ENCODE measurements at places on chromosomes 1 and 21. TPM values are rescaled to one million over a fixed set of nuclear protein-coding genes. Genes with fewer than 3 reads are reported as not detected.

The TMEM35B gene
- polyA plus RNA-seq, result 32.2 TPM

The OR2L8 gene
- not detected for polyA plus RNA-seq

The RNF186 gene
- not detected for polyA plus RNA-seq

The OXCT2 gene
- not detected for polyA plus RNA-seq

The MCOLN2 gene
- polyA plus RNA-seq, result 1.0 TPM

The HSD17B7 gene
- 15.0 TPM for polyA plus RNA-seq

The CCDC181 gene
- polyA plus RNA-seq, result 3.9 TPM

The LCE3D gene
- polyA plus RNA-seq, result not detected

The CLDN19 gene
- polyA plus RNA-seq, result not detected

The HENMT1 gene
- 3.2 TPM for polyA plus RNA-seq

The KRTAP21-2 gene
- polyA plus RNA-seq, result not detected

The USP1 gene
- 14.5 TPM for polyA plus RNA-seq

The LRRC53 gene
- not detected for polyA plus RNA-seq

The SPEN gene
- 26.4 TPM for polyA plus RNA-seq

The SLAMF7 gene
- not detected for polyA plus RNA-seq

The HSF2BP gene
- polyA plus RNA-seq, result not detected

Data from aorta (tissue), 5 donors.